ENCODE measurements at places on chromosomes 1 and 21.

DNA sequence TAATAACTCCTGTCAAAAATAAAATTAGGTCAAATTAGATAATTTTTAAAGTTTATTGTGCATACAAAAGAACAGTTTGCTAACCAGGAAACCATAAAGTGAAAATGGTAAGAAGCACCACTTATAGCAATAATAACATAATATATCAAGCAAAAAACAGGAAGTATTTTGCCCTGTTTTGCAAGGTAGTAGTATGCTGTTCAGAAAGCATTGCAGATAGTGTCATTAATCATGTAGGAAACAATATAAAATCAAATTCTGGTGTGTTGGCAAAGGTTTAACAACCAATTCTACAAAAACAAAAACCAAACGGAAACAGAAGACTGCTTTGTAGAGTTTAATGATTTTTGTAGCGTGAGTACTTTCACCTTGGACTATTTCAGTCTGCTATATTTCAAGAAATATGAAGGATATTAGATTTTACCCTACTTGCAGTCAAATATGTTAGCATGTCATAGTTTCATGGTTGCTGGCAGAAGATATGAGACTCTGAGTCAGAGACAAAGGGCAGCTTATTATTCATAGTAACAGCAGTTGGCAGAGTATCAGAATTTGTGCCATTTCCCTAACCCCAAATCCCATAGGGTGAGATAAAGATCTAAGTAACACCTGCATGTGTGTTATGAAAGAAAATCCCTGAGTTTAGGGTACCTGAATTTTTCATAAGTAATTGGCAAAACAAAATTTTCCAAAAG lies 729.0 kb upstream of the BRINP3 start:
- DNase-seq = no peak

DNA sequence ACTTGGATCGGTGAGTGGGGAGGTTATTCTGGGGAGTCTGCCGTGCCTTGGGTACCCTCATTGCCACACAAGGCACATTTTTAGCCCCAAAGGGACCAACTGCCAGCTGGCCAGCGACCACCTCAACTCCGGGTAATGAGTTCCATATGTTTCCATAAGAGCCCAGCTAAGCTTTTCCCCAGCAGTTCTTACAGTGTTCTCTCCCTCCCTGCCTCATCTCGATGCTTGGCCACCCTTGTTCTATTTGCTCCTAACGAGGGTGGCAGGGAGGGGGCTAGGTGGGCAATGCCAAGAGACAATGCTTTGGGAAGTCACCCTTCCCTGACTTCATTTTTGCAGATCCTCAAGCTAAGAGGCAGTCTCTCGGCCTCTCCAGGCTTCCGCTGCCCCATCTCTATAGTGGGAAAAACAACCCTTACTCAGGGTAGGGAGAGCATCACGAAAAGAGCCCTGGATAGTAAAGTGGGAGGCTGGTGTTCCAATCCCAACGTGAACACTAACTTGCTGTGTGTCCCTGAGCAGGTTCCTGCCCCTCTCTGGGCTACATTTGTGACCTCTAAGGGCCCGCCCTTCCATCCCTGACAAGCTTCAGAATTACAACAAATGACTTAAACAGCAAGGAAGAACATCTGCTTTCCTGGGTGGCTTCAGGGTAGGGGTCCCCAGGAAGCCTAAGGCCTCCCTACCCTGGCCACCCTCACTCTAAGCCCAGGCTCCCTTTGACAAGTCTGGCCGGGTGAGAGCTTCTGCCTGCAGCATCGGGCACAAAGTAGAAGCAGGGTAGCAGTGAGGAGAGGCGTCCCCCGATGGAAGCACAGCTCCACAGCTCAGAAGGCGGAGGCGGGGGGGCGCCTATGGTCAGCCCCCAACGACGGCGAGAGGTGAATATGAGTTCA lies 5.8 kb downstream of the ID3 start:
- DNase-seq = no peak

DNA sequence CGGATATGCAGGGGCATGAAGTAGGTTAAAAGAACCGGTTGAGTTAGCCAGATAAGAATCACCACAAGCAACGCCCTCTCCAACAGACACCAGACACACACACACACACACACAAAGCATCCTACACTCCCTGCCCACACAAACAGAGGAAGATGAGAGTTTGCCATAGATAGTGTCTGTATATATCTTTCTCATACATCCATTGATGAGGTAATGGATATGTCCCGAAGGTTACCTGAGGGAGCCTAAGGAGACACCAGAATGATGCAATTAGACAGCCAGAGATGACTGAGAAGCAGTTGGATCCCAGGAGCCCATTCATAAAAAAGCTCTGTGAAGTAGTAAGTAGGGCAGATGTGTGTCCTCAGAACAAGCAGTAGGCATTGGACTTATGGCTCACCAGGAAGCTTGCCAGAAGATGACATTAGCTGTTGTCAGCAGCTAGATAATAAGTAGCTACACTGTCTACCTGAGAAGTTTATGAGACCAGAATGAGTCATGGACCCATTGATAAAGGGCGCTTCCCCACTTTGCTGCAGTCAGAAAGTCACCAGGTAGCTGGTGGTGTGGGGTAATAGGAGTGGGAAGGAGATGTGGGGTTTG lies 247.0 kb downstream of the KCNT2 start:
- DNase-seq = no peak

DNA sequence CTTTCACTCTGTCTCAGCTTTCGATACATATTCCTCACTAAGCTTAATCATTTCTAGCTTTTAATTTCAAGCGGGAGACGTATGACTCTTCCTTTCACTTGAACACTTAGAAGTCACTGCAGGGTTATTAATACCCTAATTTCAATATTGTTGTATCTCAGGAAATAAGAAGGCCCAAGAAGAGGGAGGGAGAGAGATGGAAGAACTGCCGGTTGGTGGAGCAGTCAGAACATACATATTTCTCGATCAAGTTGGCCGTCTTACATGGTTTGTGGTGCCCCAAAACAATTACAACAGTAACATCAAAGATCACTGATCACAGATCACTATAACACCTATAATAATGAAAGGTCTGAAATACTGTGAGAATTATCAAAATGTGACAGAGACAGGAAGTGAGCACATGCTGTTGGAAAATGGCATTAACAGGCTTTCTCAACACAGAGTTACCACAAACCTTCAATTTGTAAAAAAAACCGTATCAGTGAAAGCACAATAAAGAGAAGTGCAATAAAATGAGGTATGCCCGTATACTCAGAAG lies 145.4 kb upstream of the HP1BP3 start:
- DNase-seq = no peak

- no peak for DNase-seq
These were observed 93.0 kb downstream of the DISC1 start for GRCh38 chr1:231719485-231720183.

GRCh38 chr1:228515200-228515834 lies 28.1 kb downstream of the RNF187 start:
- DNase-seq = no peak

DNA sequence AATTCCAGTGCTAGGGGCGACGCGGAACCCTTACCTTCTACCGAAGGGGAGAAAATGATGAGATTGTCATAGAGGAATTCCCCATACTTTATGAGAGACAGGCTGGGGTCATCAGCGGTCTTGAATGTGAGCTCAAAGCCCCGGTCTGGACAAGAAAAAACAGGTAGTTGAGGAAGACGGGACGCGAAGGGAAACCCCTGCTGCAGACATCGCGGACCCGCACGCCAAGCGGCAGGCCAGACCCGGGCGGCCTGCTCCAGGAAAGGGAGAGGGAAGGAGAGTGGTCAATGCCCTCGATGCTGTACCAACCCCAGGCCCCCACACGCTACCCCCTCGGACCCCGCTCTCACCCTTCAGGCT lies 342 bp downstream of the DDOST start:
- DNase-seq = no peak

- no peak for DNase-seq
These were observed 83.4 kb downstream of the LYST start for GRCh38 chr1:235783148-235783776.

DNA sequence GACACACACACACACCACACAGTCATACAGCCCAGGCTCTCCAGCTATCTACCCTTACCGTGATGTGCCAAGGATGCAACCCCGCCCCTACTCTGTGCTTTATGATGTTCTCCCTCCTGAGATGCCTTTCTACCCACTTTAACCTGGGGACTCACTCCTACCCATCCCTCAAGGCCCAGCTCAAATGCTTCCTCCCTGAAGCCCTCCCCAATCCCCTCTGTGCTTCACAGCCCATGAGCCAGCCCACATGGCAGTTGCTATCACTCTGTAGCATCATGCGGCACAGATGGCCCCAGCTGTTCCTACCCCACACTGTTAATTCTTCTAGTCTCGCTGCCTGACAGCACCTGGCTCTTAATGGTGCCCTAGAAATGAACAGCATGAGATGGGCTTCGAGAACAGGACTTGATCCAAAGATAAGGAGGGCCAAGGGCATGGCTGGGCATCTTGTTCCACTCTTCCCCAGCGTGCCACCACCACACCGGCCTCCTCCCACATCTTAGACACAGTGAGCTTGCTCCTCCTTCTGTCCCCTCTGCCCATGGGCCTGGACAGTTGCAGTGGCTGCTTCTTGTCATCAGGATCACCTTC lies 109.8 kb downstream of the GLIS1 start:
- no peak for DNase-seq

- no peak for DNase-seq
These were observed 241.1 kb upstream of the KIAA0040 start for GRCh38 chr1:175433532-175434282.

GRCh38 chr1:4655674-4656532 lies 1.5 kb downstream of the AJAP1 start:
- no peak for DNase-seq

- no peak for DNase-seq
These were observed 37.4 kb downstream of the PRDM2 start for GRCh38 chr1:13737398-13737797.
